ENCODE measurements at places on chromosomes 12 and 14.

GRCh38 chr12:103013741-103014300, 56.3 kb downstream of the ASCL1 start:
- no peak for DNase-seq

- no peak for DNase-seq
These were observed 117.7 kb downstream of the SLC38A6 start for GRCh38 chr14:61098721-61099120.

DNA sequence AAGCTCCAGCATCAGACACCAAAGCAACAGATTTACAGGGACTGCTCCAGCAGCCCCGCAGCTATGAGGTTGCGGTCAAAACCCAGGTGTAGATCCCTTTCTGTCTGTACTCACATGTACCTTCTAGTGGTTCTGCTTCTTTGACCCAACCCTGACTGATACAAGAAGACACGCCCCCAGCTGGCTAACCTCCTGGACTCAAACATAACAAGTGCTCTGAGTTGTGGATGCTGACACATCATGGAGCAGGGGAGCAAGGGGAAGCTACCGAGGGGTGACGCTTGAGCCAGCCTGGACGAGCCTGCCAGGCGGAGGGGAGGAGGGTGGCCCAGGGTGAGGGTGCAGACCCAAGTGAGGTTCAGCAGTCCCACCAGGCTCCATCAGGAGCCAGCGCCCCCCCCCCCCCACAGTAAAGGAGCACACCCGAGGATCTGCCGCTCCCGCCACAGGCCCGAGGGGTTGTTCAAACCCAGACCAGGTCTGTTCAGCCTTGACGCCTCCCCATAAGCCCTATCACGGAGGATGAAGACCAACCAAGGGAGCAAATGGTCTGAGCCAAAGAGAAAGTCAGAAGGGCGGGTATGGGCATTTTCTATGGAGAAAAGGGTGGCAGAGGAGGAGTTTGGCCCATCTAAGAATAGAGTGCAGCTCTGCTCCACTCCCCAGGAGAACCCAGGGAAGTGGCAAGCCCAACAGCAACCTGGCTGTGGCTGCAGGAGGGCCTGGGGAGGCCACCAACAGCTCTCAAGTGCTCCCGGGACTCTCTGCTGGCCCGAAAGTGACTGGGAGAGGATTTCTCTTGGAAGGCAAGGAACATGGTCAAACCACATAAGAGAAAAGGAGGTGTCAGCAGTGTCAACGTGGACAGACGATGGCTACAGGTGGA, 229.4 kb downstream of the BCL11B start:
- DNase-seq = no peak

DNA sequence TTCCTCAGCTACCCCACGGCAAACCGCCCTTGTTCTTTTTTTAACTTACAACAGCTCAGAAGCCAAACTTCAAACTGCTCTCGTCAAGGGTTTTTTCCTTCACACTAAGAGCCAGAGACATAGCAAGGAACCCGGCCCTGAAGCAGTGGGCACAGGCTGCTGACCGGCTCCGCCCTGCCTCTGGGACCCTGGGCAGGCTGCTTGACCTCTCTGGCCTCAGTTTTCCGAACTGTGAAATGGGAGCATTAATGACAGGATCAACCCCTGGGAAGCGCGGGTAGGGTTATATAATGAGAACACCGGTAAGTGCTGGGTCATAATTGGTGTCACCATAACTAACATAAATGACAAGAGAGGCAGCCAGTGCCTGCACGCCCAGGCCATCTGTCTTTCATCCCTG, 21.2 kb upstream of the FZD10 start:
- DNase-seq = no peak

DNA sequence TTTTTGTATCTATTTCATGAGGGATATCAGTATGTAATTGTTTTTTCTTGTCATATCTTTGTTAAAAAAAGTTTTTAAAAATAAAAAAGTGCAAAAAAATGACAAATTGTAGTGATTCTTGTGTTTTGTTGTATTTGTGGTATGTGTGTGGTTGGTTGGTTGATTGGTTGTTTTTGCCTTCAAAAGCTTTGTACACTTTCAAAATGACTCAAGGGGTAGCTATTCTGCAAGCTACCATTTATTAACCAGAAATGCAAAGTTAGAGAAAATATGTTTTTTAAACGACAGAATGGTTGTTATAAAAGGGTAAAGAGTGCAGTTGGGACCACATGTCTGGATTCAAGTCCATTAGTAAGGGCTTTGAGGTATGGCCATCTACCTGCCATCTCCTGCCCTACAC, 119.3 kb downstream of the SLC35F4 start:
- no peak for DNase-seq

DNA sequence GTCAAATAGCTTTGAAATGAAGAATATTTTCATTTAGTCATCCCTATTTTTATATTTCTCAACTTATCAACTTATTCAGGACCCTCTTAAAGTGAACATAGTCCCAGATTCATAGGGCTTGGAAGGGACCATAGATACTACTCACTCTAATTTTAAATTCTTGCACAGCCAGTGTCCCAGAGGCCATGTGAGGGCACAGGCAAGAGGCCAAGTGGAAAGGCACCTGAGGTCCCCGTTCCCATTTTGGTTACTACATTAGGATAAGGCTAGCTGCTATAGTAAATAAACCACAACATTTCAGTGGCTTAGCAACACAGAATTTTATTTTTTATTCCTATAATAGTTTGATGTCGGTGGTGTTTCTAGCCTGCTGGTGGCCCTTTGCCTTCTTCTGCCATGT, 227.8 kb downstream of the SPTSSA start:
- no peak for DNase-seq

DNA sequence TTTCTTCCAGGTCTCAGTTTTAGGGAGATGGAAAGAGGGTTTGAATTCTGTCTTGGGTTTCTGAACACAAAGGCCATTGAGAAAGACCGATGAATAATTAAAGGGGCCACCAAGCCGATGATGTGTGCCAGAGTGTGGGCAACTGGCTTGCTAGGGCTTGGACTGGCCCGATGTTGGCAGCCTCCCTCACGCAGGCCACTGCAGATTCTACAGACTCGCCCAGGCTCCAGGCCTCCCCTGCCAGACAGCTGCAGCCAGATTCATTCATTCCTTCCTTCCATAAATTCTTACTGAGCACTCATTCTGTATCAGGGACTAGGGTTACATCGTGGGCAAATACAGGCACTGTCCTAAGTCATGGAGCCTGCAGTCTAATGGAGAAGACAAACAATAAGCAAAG, 34.9 kb downstream of the ACTN1 start:
- no peak for DNase-seq

DNA sequence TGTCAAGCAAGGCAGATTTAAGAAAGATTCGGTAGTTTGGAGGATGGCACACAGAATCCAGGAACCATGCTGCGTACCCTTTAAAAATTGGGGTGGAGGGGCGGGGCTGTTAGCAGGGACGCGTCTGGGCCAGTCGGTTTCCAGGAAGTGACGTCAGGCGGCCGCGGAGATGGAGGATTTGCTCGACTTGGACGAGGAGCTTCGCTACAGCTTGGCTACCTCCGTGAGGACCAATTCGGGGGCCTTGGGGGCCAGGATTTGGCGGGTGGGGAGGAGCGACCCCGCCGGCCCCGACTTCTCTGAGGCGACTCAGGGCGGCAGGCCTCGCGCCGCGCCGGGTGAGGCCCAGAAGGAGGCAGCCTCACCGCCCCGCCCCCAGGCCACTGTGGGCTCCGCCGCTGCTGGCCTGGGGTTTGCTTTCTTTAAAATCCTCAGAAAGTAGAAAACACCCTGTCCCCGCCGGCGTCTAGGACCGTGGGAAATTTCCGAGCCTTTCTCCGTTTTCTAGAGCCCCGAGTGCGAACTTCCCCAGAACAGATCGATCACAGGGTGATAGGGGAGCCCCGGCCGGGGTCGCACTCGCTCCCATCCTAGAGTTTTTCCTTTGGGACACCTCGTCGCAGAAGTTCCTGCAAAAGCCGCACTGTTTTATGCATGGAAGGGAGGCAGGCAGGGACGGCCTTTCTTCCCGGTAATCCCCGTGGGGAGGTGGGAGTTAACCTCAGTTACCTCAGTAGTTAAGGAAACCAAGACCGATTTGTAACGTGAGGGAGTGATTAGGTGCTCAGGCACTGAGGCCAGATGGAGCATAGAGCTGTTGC, at the start of gene IFT43:
Gene IFT43 (plus strand): TSS at position 146 of the 821 bp plus-strand sequence. CDS start 24 bp downstream, at position 170.
- DNase-seq = peak; percentile 93

DNA sequence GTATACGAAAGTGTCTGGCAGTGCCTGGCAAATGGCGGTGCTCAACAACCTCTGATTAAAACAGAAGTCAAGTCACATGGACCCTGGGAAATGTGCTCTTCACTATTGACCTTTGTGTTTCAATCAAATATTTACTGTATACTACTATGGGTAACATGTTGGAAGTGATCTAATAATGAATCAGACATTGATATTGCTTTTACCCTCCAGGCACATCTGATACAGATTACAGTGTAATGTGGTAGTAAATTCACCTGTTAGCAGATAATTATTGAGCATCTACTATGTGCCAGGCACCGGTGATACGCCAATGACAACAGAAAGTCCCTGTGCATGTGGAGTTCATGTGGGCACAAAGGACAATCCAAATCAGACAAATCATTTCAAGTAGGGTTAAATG, 63.1 kb downstream of the STON2 start:
- DNase-seq = no peak

DNA sequence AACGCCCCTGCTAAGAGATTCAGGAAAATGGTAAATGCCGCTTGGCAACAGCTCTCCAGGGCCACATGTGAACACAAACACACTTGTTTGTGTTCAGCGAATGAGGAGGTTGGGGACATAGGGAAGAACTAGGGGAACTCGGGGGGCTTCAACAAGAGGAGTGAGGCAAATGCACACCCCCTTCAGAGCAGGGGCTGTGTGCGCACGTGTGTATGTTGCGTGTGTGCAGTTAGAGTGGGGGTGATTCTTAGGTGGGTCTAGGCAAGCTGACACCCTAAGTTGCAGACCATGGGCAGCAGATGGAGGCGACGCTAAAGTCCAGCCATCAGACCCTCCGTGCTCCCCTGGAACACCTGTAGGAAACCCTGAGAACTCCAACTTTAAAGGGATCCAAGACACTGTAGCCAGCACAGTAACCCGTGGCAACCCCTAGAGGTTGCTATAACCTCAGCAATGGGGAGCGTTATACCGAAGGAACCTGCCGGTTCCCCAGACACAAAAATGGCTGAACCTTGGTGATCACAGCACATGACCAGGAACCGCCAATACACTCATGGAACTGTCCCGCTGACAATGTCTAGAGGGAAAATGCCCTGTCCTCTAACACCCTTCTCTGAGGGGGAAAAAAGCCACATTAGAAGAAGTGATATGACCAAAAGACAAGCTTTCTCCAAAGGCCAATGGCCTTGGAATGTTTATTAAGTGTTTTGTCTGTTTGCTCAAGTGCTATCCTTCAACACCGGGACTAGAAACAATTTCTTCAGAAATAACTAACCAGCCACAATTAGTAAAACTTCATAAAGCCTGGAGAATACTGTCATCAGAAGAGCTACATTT, 86.5 kb upstream of the CEP83 start:
- DNase-seq = no peak

DNA sequence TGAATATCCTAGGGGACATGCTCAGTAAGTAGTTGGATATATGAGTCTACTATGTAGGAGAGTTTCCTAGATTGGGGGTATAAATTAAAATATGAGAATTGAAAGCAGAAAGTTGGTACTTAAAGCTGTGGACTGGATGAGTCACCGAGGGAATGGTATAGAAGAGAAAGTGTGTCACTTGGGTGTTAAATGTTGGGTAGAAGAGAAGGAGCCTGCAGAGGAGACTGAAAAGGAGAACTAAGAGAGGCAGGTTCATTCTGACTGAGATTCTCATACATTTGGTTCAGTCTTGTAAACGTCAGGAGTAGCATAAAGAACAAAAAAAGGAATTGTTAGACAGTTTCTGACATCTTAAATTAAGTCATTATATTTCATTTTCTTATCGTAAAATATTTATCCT, 19.9 kb downstream of the LRRC9 start:
- DNase-seq = no peak

GRCh38 chr14:81366214-81366613, 33.9 kb downstream of the STON2 start:
- DNase-seq = no peak

- no peak for DNase-seq
These were observed 212.2 kb downstream of the DUSP6 start for GRCh38 chr12:89140141-89140540.

- DNase-seq = peak; percentile 1
These were observed 10.1 kb upstream of the CACNA2D4 start for GRCh38 chr12:1928439-1929121.

GRCh38 chr12:13194401-13195110, 2.0 kb upstream of the EMP1 start:
- DNase-seq = peak; percentile 28

- no peak for DNase-seq
These were observed 362.6 kb downstream of the DAD1 start for GRCh38 chr14:22226381-22226780.

DNA sequence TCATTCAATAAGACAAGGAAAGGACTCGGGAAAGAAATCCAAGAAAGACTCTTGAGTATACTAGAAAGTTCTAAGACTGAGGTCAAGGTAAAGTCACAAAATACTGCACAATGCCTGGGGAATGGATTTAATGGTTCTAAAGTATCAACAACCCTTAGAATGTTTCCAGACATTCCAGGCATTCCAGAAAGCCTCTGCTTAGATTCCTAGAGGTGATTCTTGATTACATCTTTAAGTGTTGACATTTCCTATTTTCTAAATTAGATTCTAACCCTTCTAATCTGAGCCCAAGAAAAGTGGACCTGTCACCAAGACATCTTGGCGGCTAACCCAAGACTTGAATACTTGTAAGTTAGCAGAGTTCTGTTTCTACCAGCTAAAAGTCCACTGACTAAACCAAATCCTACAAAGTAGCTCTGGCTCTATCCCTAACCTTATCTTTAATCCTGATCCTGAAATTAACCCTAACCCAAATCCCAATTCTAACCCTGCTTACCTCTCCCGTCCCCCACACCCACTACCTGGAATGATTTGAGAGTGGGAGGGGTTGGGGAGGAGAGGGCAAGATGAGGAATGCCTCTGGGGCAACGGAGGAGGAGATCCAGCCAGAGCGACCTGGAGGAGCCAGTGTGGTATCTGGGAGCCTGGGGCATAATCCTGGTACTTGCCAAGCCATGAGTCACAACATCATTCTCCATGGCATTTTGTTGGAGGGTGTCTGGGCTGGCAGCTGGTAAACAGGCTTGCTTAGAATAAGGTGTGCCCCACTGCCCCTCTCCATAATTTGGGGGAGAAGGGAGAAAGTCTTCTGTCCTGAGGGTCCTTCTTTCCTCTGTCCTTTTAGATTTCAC, 93.4 kb upstream of the HOXC13 start:
- no peak for DNase-seq

DNA sequence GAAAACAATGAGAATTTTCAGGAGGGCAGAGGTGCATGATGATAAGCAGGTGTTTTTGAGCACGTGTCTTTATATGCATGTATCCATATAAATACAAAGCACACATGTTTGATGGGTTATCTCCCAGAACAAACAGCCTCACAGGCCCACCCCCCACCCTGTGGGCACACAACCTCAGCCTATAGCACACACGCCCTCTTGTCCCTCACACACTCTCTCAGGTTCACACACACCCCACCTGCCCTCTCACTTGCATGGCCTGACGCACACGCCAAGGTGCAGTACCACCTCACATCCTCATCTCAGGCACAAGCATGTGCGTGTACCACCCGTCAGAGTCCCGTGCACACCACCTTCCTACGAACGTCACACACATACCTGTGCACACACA, 8.6 kb upstream of the KRT8 start:
- DNase-seq = no peak

GRCh38 chr12:131583090-131583712, 127.7 kb upstream of the SFSWAP start:
- no peak for DNase-seq
